NCI-H2029 (cell line): ENCODE measurements at places on chromosomes 1 and 21.

DNA sequence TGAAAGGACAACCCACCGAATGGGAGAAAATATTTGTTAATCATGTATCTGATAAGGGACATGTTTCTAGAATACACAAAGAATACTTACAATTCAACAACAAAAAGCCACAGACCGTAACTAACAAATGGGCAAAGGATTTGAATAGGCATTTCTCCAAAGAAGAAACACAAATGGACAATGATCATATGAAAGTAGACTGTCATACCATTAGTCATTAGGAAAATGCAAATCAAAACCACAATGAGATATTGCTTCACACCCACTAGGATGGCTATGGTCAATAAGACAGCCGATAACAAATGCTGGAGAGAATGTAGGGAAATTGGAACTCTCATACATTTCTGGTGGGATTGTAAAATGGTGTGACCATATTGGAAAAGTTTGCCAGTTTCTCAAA, 367.2 kb upstream of the SGIP1 start:
- DNase-seq, result no peak

GRCh38 chr1:59967780-59968179, 41.2 kb upstream of the CYP2J2 start:
- peak; percentile 37 for DNase-seq

GRCh38 chr1:38992412-38993111, 1.5 kb downstream of the AKIRIN1 start:
- no peak for DNase-seq

DNA sequence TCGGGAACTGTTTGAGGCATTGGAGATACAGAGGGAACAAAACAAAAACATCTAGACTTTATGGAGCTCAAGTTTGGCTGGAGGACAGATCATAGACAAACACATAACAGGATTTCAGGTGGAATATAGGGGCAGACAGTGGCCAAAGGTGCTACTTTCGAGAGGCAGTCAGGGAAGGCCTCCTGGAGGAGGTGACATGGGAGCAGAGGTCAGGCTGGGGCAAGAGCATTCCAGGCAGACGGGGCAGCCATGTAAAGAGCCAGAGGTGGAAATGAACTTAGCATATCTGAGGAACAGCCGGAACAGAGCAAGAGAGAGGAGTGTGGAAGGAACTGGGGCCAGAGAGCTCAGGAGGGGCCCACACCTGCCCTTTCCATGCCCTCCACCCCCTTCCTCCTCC, 122.3 kb downstream of the DMRTB1 start:
- DNase-seq, result no peak

GRCh38 chr21:38524168-38525153, 26.2 kb upstream of the ERG start:
- no peak for DNase-seq

DNA sequence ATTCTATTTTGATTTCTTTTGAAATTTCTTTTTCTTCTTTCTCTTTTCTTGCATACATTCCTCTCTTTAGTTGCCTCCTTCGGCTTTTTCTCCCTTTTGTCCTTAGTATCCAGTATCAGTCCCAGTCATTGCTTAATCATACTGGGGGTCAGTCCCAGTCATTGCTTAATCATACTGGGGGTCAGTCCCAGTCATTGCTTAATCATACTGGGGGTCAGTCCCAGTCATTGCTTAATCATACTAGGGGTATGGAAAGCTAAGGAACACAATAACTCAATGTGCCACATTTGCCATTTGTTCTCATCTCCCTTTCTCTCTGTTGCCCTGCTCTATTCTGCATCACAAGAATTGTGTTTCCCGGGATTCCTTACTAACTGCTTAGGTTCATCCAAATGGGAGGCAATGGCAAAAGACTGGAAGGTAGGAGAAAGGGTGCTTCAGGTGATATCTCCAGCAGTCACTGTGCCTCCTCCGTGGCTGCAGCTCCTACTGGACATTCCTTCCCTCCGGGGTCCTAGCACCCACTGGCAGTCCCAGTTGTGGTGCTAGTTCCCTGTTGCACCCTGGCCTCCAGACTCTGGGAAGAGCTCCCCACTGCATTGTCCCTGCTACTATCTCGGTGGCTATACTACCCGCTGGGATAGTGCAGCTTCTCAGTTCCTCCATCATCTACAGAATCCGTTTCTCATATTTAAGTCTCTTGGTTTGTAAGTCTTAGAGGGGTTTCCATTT, 32.6 kb upstream of the LAMC1 start:
- DNase-seq, result no peak

DNA sequence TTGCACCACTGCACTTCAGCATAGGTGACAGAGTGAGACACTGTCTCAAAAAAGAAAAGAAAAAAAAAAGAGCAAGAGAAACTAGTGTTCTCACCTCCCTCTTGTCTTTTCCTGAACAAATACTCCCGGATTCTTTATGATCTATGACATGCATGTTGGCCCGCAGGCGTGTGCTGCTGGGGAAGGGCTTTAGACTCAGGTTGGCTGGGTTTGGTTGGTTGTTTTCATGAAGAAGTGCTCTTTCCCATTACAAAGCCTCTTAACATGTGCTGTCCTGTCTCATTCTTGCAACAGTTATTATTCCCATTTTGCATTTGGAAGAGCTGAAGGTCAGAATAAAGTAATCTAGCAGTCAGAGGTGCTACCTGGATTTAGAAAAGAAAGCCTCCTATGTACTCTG, 79.5 kb downstream of the TRABD2B start:
- DNase-seq, result no peak

DNA sequence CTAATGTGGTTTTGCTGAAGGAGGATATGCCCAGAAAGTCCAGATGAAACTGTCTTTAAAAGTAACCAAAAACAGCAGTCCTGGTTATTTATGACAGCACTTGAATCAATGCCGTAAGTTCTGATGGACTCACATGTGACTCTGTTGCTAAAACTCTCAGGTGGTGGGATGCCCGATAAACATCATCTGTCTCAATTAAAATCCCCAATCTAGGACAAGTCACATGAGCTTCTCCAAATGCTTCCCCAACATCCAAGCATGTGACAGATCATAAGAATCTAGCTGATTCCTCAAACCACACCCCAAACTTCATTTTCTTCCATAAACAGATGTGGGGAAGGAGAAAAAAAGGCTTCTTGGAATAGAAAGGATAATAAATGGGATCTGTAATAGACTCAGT, 786 bp upstream of the CTSK start:
- DNase-seq, result no peak

- no peak for DNase-seq
Measured at GRCh38 chr1:185998391-185998790, 264.2 kb downstream of the HMCN1 start.

DNA sequence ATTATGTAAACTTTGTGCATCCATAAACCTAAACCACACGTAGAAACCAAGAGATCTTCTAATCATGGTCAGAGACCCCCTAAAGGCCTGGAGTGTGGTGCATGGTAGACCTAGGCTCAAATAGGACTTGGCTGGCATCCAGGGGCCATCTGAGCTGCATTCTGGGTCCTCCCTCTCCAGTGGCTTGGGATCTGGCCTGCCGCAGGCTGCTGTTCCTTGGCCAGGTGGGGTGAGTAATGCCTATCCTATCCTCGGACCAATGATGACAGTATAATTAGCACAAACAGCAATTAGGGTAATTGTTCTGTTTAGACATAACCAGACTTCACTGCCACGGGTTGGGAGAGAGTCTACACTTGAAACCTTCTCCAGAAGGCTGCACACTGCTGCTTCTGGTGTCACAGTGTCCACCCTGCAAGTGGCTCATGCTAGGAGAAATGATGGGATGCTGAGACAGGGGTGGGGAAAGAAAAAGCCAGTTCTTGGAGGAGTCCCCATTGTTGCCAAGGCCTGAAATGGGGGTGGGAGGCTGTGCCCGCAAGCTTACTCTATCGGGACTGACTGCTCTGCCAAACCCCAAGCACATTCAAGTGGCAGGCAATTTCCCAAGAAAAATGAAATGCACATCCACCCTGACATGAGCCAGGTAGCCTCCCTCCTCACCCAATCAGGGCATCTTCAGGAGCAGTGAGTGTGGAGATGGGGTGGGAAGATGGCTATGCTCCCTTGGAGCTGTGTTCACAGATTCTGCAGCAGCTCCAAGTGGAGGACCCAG, 12.5 kb upstream of the PKP1 start:
- DNase-seq, result no peak
